ENCODE measurements at places on chromosomes 16 and 17.

DNA sequence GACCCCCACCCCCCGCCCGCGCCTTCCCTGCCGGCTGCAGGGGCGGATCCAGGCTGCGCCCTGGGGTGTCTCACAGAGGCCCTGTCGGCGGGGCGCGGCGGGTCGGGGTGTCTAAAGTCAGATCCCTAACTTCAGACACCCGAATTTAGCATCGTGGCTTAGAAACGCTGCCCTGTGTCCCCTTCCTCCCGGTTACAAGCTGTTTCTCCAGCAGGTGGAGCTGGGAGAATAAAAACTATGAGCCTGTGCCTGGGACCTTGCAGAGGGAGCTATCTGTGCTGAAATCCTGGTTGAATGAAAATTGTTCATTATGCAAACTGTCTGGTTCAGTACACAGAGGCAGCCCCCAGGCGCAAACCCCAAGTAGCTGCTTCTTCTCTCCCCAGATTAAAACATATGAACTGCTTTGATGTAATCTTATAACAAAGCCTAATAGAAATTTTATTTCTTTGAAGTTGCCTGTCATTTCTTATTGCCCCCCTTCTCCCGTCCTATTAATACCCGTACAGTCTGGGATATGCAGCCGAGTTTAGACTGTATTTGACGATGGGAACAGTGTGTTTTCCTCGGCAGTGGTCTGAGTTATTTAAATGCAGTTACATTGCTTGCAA lies 79.0 kb downstream of the RPA1 start:
- no peak for DNase-seq

- no peak for DNase-seq
Measured at GRCh38 chr17:81368161-81369022, 26.9 kb upstream of the BAHCC1 start.

GRCh38 chr16:9603316-9603715 lies 511.9 kb downstream of the HAPSTR1 start:
- DNase-seq = no peak

DNA sequence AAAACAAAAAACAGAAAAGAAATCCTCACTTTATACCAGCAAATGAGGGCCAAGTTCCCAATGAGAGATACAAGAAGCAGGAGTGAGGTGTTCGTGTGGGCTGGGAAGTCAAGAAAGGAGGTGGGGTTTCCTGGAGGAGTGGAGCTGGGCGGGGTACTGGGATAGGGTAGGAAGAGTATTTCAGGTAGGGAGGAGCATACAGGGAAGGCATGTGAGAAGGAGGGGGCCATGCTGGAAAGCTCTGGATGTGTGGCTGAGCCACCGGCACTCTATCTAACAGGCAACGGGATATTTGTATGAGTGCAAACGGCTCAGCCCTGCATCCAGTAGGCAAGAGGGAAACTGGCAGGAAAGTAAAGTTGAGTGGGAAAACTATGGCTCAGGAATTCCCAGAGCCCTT lies 4.2 kb downstream of the OR3A2 start:
- no peak for DNase-seq

Measured in activated T-cell treated with anti-CD3 and anti-CD28 coated beads for 4 hours (primary cell).